ENCODE measurements at places on chromosomes 11 and 22. TPM values are rescaled to one million over a fixed set of nuclear protein-coding genes. Genes with fewer than 3 reads are reported as not detected.

The MAJIN gene
- not detected for total RNA-seq

The OR8B3 gene
- total RNA-seq = not detected

The HBG2 gene
- total RNA-seq = not detected

The LDLRAD3 gene
- 21.6 TPM for total RNA-seq

The ARHGAP8 gene
- total RNA-seq = not detected

The PELI3 gene
- 13.2 TPM for total RNA-seq

The BIRC3 gene
- 2.8 TPM for total RNA-seq

The ZC3H12C gene
- 6.3 TPM for total RNA-seq

The AMPD3 gene
- total RNA-seq = 2.3 TPM

The ART1 gene
- 5.6 TPM for total RNA-seq

The TSGA10IP gene
- not detected for total RNA-seq

The OR6A2 gene
- not detected for total RNA-seq

The TSPAN4 gene
- 252 TPM for total RNA-seq

The ARL2 gene
- 187 TPM for total RNA-seq

The NAV2 gene
- 62.6 TPM for total RNA-seq

The YPEL1 gene
- 1.1 TPM for total RNA-seq

The OR5A1 gene
- total RNA-seq = not detected

The AIFM3 gene
- total RNA-seq = not detected

The CHADL gene
- not detected for total RNA-seq

The C11orf52 gene
- not detected for total RNA-seq

The FXYD2 gene
- not detected for total RNA-seq

The TTC36 gene
- total RNA-seq = 30.4 TPM

The CEP126 gene
- total RNA-seq = 7.2 TPM

The ALKBH8 gene
- 0.32 TPM for total RNA-seq

The OR2D2 gene
- not detected for total RNA-seq

The SMIM35 gene
- not detected for total RNA-seq

The APOA4 gene
- 14.3 TPM for total RNA-seq

The NLRP14 gene
- total RNA-seq = not detected
